ENCODE measurements at places on chromosomes 1 and 21. TPM values are rescaled to one million over a fixed set of nuclear protein-coding genes. Genes with fewer than 3 reads are reported as not detected.

The TMEM50A gene
- 144 TPM for total RNA-seq

The CFHR4 gene
- total RNA-seq = not detected

- no peak for DNase-seq
Observed at GRCh38 chr1:70760154-70760553, 287.5 kb downstream of the PTGER3 start.

The ARTN gene
- total RNA-seq = not detected

The ANKRD34A gene
- total RNA-seq = 0.35 TPM

DNA sequence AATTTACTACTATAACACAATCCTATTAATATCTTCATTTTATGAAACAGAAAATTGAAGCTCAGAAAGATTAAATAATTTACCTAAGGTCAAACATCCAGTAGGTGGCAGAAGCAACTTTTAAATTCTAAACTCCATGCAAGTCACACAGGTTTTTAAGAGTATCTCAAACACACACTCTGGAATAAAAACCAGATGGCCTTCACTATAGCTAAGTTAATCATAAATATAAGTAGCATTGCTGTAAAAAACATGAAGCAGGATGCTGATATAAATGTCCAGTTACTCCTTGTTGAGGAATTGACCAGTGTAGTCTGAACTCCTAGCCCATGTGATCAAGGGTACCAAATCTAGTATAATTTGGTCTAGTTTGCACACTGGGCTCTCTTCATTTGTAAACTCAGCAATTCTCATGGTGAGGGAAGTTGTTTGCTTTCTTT lies 9.4 kb upstream of the FMO3 start:
- DNase-seq = no peak

GRCh38 chr1:31934706-31935629 lies 3.2 kb downstream of the PTP4A2 start:
- no peak for DNase-seq

DNA sequence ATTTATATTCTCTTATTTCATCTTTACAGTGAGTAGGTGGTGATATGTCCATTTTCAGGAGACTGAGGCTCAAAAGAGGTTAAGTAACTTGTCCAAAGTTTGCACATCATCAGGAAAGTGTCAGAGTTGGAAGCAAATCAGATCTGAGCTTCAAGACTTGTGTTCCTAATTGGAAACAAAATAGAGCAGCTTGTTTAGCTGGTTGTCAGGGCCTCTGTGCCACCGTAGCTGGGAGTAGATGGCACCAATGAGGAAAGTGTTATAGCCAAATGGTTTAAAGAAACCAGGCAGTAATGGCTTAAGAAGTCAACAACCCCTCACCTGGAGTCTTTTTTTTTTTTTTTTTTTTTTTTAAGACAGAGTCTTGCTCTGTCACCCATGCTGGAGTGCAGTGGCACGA lies 19.7 kb downstream of the AGO1 start:
- DNase-seq = no peak

- no peak for DNase-seq
Observed at GRCh38 chr1:237759377-237759776, 131.3 kb downstream of the ZP4 start.

DNA sequence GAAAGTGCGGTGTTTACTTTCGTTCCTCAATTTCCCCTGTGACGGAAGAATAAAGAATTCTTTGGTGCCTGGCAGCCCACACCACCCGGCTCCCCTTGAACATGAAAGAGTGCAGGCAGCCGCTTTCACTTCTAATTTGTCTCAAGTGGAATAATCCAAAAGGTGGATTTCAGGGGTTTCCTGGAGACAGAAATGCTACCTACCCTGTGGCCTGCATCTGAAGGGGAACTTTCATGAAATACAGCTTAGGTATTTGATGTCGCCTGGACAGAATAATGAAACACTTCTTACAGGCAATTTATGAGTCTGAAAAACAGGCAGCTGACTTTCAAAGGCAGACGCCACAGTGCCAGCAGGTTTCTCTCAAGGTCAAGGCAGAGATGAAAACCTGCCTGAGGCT lies 169.5 kb upstream of the USP24 start:
- no peak for DNase-seq

DNA sequence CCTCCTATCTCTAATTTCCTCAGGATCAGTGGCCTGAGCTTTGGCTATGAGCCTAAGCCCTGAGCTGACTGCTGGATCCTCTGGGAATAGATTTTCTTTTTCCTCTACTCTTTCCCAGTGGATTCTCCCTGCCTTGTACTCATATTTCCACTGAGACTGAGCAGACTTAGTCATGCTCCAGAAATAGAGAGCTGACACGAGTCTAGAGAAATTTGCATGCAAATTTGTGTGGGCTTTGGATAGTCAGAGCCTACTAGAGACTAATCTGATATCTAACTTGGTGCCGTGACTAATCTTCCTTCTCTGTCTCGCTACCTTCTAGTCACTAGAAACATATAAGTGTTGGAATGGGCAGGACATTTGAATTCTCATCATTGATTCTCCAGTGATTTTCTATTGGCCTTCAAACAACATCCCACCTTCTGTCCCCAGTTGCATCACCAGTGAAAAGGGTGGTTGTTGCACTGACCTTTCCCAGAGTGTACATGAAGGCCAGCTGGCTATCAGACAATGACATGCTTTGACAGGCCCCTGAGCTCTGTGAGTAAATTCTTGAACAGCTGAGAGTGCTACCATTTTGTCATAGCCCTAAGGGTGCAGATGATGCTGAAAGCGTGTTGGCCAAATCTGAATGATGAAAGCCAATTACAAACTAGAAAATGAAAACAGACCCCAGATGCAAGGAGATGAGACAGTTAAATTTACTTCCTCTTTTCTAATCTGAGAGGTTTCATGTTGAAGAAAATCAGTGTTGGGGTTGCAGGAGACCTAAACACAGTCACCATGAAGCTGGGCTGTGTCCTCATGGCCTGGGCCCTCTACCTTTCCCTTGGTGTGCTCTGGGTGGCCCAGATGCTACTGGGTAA lies at the start of gene FCRLA:
FCRLA (plus strand) TSS at position 748 of the 866 bp plus-strand sequence; CDS start at position 784, 36 bp downstream.
- DNase-seq = no peak

DNA sequence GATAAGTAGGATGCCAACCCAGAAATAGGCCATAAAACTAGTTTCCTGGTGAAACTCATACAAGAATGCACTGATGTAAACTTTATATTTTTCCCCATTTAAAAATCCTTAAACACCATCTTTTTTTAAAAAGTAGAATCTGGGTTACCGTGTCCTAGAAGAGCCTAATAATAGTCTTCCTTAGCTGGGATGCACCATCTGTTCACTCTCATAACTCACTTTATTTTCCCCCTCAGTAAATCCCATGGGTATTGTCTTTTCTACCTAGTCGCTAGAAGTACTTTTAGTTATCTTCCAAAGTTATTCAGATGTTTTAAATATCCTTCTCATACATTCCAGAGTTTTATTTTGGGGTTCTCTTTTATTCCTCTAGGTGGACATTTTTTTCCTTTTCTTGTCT lies 250.2 kb downstream of the PLA2G4A start:
- no peak for DNase-seq

The PRR9 gene
- not detected for total RNA-seq

- no peak for DNase-seq
Observed at GRCh38 chr1:71312545-71312944, 231.7 kb upstream of the ZRANB2 start.

The NR0B2 gene
- not detected for total RNA-seq

DNA sequence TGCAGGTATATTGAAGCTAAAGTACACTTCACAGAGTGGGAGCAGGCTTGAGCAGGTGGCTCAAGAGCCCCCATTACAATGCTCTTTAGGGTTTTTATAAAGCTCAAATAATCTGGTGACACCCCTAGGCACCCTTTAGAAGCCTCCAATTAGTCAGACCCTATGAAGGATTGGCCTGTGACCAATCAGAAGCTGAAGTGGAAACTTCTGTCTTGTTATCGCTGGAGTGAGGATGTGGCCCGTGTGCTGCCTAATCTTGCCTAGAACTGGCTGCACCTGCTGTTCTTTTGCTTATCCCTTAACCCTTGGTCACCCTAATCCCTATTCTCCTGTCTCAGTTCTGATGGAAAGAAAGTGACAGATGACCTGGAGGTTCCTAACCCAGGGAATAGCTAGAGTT lies 70.8 kb upstream of the ABCG1 start:
- DNase-seq = no peak

DNA sequence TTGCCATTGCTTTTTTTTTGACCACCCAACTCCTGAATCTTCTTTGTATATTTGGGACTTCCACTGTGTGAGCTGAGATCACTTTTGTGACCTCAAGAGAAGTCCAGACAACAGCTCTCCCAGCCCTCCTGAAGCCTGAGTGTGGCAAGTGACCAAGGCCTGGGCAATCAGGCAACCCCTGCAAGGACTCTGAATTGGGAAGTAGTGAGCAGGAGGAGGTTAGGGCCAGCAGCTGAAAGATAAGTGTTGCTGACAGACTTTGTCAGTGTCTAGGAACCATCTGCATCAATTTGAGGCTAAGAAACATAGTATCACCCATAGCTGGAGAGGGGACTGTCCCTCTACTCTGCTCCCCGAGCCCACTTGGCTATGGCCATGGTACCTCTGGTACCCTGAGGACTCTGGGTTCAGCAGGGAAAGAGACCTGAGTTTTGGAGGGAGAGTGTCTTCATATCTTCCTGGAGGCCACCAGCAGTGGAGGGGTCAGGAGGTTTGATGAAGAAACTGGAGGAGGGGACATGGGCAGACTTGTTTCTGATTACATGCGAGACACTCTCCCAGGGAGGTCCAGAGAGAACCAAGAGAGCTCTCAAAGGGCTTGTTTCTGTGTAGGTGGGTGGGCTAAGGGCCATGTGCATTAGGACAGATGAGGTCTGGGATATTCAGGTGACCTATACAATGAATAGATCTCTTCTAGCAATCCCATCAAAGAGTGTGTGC lies 147.0 kb upstream of the DNAH14 start:
- no peak for DNase-seq

The SAMD13 gene
- total RNA-seq = 1.5 TPM

GRCh38 chr1:82395440-82395839 lies 594.7 kb downstream of the ADGRL2 start:
- DNase-seq = no peak

GRCh38 chr1:50633465-50633864 lies 210.2 kb upstream of the DMRTA2 start:
- DNase-seq = no peak

The OLFML2B gene
- 0.53 TPM for total RNA-seq

DNA sequence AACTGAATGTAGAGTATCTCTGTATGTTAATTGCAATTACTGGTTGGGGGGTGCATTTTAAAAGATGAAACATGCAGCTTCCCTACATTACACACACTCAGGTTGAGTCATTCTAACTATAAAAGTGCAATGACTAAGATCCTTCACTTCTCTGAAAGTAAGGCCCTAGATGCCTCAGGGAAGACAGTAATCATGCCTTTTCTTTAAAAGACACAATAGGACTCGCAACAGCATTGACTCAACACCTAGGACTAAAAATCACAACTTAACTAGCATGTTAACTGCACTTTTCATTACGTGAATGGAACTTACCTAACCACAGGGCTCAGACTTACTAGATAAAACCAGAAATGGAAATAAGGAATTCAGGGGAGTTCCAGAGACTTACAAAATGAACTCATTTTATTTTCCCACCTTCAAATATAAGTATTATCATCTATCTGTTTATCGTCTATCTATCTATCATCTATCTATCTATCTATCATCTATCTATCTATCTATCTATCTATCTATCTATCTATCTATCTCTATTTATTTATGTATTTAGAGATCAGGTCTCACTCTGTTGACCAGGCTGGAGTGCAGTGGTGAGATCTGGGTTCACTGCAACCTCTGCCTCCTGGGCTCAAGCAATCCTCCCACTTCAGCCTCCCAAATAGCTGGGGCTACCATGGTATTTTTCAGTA lies 47.8 kb downstream of the CHML start:
- no peak for DNase-seq

- no peak for DNase-seq
Observed at GRCh38 chr21:42019101-42019605, 9.0 kb upstream of the ZBTB21 start.

GRCh38 chr21:43619856-43620255 lies 39.4 kb downstream of the HSF2BP start:
- DNase-seq = no peak

DNA sequence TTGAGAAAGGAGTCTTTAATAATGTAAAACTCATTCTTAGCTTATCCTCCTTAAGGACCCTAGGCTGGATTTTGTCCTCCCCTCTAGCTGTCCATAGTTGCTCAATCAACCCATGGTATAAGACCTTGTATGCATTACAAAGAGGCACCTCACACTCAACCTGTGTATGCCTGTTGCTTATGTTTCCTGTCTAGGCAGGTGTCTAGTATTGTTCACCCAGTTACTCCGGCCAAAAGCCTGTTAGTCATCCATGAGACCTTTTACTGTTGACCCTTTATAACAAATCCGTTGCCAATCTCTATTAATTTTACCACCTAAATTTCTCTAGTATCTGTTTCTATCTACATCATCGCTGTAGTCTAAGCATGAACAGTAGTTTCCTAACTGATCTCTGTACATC lies 3.7 kb downstream of the LYPLAL1 start:
- DNase-seq = no peak

DNA sequence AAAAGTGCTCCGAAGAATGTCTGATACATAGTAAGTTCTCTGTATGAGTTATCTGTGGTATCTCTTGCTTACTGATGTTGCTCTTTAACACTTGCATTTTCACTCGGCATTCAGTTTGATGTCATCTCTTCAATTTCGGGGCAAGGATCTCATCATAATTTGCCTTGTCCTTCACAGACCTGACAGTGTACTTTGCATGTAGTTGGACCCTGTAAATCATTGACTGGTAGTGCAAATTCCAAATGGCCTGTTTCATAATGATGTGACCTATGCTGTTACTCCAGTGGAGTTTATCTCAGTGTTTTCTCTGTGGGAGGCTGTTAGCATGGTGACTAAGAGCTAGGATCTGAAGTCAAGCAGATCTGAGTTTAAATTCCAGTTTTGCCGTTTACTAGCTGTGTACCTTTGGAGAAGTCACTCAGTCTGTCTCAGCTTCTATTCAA lies 34.2 kb upstream of the ABCD3 start:
- DNase-seq = no peak

DNA sequence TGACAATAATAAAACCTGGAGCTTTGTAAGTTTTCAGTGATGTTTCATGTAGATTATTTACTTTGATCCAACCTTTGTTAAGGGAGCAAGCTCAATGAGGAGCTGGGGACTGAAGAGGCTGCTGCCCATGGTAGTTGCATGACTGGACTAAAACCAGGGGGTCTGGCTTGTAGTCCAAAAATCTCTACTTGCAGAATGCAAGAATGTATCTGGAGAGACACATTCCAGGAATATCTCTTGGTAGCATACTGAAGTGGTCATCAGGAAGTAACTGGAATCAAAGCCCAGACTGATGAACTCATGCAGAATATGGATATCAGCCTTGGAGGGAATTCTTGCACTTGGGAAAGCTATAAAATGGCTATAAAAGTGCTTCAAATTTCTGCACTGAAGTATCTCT lies 5.8 kb upstream of the KIAA0040 start:
- no peak for DNase-seq

GRCh38 chr1:2348346-2349325 lies 42.7 kb downstream of the MORN1 start:
- no peak for DNase-seq

The CYP4A11 gene
- total RNA-seq = not detected

The DEPDC1 gene
- 2.1 TPM for total RNA-seq

DNA sequence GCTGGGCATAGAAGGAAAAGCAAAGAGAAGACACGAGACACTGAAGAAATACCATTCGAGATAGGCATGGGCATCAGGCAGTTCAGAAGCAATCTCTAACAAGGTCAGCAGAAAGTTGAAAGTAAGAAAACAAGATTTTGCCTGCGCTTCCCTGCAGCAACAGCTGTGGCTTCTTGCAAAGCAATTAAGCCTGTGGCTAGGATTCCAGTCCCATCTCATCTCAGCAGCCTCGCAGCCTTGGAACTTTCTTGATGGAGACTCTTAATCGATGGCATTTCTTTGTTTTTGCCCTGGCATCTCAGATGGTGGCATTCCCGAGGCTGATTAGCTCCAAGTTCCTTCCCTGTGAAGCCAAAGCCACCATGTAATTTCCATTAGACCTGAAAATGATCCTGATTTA lies 64.6 kb upstream of the SPAG17 start:
- DNase-seq = no peak
